RKO (cell line): ENCODE measurements at places on chromosomes 1 and 21.
A peak's percentile ranks its signal among the peaks of the same experiment; 100 is the strongest.

DNA sequence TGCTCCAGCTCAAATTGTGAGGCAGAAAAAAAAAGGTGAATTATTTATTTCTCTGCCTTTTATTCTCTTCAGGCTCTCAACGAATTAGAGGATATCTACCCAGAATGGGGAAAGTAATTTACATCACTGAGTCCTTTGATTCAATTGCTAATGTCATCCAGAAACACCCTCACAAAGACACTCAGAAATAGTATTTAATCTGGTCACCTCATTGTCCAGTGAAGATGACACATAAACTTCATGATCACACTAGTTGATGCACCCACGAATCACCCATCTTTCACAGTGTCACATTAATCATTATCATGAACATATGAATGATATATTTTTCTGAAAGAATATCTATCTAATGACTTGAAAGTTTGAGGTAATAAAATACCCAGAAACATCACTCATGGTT is 868.5 kb downstream of the BRINP3 start:
- peak; percentile 63 for DNase-seq

DNA sequence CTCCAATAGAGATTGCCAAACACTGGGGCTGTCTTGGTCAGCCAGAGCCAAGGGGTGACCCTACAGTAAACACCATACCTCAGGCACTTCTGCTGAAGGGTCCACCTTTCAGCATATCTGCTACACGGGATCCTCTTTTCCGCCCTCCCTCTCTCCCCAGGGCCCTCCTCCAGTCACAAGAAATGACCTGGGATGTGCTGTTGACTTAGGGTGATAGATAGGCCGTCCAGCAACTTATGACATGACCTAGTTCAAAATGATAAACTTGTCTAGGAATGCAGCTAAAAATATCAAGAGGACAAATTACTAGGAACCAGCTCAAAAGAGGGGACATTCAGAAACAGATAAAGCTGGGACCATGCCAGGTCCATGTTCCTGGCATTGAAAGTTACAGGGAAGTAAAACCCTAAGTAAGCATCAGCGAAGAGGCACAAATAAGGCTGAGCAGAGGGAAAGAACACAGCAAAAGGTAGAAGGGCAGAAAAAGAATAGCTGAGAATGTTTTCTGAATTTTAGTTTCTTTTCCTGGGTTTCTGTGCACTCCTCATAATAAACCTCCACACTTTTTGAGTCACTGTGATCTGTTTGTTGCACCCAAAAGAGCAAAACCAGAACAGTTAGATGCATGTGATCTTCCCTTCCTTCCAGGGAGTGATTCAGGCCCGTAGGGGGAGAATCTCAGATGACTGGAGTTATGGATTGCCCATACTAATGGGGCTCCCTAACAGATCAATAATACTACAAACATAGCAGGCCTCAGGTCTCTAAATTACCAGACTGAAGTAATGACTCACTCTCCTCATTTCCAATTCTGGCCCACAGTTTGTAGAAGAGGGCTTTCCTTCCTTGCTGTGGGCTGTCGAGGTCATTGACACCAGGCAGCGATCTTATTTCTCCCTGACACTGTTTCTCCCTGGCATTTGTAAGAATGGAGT is 48.9 kb upstream of the F3 start:
- DNase-seq: no peak

DNA sequence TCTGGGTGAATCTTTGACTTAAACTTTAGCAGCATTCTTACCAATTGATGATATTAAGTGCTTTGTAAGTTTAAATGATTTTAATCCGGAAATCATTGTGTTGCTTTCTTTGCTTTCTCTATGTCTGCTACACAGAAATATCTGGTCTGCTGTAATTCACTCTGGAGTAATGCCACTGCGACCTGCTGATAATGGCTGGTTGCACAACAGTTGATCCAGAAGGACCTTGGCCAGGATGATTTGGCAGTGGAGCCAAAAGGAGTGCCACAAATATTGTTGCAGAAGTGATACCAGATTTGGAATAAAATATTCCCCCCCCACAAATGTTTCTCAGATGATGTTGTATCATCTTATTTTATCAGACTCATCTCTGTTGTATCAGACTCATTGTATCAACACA is 2063.9 kb downstream of the MRPL39 start:
- no peak for DNase-seq

DNA sequence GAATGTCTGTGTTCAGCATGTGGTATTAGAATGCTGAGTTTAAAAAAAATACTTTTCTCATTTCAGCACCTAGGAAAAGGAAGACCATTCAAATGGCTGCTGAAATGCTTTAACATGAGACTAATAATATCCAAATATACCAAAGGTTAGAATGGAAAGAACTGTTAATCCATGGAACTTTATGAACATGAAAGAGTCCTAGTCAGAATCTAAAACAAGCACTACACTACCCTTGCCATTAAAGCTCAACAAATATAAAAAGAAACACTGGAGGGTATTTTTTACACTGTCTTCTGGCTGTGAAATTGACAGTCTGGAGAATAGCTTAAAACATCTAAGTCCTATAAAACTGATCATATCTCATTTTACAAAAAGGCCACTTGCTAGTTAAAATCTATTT is 112.9 kb upstream of the HP1BP3 start:
- no peak for DNase-seq

- no peak for DNase-seq
These were observed 416.6 kb upstream of the RUNX1 start for GRCh38 chr21:35465741-35466140.

DNA sequence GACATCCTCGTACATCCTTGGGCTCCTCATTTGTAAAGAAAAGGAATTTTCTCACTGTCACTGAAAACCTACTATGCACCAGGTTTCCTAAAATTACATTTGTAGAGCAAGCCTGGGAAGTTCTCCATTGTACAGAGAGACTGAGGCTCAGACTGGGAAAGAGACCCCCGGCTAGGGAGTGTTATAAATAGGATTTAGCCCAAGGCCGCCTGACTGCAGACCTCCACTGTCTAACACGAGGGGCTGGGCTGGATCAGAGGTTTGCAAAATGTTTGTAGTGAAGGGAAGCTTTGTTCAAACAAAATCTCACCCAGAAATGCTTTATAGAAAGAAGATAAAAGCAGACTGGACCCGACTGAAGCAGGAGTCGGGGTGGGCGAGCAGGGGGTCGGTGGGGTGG is 131.3 kb downstream of the ACTL8 start:
- DNase-seq: no peak

- no peak for DNase-seq
These were observed 233.1 kb downstream of the SLC45A1 start for GRCh38 chr1:8551057-8551456.

GRCh38 chr21:45891388-45892155 is 90.0 kb upstream of the COL6A1 start:
- no peak for DNase-seq

GRCh38 chr1:225813214-225813964 is 3.5 kb downstream of the EPHX1 start:
- DNase-seq: no peak

GRCh38 chr1:52629325-52629643 is 3.7 kb upstream of the SHISAL2A start:
- DNase-seq: no peak

- DNase-seq: no peak
These were observed 20.9 kb upstream of the PDXK start for GRCh38 chr21:43697758-43698643.
